ENCODE measurements at places on chromosomes 1 and 21.

- no peak for DNase-seq
These were observed 8.0 kb downstream of the SDHB start for GRCh38 chr1:17045634-17046333.

GRCh38 chr1:21238141-21238800, 52.0 kb downstream of the ECE1 start:
- no peak for DNase-seq

GRCh38 chr1:74215229-74215628, 17.2 kb downstream of the FPGT start:
- DNase-seq: no peak

GRCh38 chr1:109115685-109116084, 1.8 kb downstream of the ELAPOR1 start:
- no peak for DNase-seq

GRCh38 chr1:16915627-16915973, 6.1 kb upstream of the CROCC start:
- DNase-seq: no peak

DNA sequence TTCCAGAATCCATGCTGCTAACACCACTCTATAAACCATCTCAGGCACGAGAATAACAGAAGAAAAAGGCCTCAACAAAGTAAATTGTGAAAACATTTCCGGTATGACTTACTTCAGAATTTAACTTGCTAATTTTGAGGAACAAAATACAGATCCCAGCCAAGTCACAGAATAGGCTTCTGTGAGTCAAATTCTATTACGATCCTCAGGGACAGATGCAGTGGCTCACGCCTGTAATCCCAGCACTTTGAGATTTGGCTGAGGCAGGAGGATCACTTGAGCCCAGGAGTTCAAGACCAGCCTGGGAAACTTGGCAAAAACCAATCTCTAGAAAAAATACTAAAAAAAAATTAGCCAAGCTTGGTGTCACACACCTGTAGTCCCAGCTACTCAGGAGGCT, 8.8 kb upstream of the CCDC27 start:
- DNase-seq: no peak

DNA sequence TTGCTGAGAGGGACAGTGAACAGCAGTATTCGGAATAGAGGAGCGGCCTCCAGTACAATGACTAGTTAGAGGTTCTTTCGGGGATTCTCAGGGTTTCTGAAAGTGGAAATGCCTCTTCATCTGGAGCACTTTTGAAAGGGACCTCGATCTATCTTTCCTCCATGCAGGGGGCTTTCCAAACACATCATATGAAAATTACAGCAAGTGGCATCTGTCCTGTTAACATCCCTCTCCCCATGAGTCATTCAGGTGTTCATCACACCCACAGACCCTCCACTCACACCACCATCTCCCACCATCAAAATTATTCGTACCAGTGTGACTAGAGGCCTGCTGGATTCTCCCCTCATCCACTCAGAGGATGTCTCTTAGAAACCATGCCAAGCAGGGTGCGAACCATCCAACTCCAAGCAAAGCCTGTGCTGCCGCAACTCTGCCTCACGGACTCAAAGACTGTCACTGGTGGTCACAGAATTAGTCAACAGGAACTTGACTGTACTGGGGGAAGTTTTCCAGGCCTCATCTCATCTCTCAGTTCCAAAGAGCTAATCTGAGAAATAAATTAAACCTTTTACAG, 211.1 kb downstream of the MRPL39 start:
- DNase-seq: peak; percentile 81

- DNase-seq: no peak
These were observed 349.1 kb upstream of the FMN2 start for GRCh38 chr1:239742416-239743109.

- DNase-seq: no peak
These were observed 97.9 kb upstream of the RAB3GAP2 start for GRCh38 chr1:220370041-220370700.

- DNase-seq: no peak
These were observed 181.9 kb downstream of the LMO4 start for GRCh38 chr1:87510540-87510939.

- no peak for DNase-seq
These were observed 18.7 kb downstream of the C21orf58 start for GRCh38 chr21:46304955-46305354.

DNA sequence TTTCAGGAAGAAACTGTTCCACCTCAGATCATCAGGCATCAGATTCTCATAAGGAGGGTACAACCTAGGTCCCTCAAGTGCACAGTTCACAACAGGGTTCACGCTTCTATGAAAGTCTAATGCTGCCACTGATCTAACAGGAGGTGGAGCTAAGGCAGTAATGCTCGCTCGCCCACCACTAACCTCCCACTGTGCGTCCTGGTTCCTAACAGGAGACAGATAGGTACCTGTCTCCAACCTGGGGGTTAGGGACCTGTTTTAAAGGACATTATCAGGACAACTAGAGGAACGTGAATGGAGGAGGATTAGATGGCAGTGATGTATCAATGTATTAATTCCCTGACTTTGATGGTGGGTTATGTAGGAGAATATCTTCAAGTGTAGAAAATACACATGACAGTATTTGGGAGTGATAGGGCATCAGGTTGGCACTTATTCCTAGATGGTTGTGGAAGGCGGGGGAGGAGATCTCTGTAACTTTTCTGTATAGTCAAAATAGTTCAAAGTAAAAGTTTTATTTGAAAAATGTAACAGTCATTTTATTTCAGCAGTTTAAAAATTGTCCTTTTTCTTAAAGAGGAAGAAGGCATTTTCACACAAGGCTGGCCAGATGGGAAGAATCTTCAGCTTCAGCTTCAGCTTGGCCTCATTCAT, 43.9 kb downstream of the DEGS1 start:
- no peak for DNase-seq

Data from stimulated activated CD4-positive, alpha-beta T cell treated with anti-CD3 and anti-CD28 coated beads, Interleukin-2, amount 100 ng/mL, for 24 hours (primary cell).